Muscle of leg (tissue), 16 donors: ENCODE measurements at places on chromosomes 6 and 20. TPM values are rescaled to one million over a fixed set of nuclear protein-coding genes. Genes with fewer than 3 reads are reported as not detected.

DNA sequence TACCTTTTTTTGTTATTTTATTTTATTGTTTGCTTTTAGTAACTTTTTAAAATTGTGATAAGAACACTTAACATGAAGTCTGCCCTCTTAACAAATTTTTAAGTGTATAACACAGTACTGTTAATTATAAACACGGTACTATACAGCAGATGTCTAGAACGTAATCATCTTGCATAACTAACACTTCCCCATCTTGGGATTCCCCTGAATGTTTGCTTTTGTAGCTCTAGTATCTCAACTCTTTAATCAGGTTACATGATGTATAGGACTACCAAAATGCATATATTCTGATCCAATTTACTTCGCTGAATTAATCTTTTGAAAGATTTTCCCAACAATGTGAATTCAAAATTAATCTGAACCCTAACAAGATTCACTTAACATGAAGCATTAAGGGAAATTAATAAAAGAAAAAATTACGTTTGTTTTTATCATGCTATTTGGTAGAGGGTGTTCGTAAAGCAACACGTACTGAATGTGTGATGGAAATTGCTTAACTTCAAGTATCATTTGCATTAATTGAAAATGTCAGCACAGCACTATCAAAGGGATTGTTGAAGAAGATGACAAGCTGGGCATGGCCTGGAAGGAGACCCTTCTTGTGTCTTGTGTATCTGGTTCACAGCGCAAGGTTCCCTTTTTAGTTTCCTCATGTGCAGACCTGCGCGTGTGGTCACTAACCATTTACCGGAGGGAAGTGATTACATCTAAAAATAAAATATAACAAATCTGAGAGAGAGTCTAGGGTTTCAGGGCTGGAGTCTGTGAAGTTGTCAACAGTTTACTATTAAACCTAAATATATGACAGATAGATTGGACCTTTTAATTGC lies 15.2 kb downstream of the COL19A1 start:
- no peak for DNase-seq

DNA sequence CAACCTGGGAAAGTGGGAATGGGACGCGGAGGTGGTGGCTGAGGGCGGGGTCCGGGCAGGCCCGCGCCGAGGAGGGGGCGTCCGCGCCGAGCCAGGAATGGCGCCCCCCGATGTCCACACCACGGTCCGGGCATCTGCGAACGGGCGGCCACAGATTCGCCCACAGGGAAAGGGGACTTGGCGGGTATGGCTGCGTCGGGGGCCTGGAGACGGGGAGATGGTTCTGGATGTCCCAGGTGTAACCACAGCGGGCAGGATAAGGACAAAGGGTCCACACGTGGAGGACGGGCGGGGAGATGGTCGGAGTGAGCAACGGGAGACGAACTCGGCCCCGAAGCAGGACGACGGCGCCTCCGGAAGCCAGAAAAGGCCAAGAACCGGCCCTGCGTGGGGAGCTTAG lies 124.6 kb downstream of the WDR27 start:
- DNase-seq, result no peak

The BPIFB2 gene
- polyA plus RNA-seq, result not detected

GRCh38 chr6:72941751-72942150 lies 283.5 kb downstream of the KHDC1L start:
- DNase-seq, result no peak

The SNAP91 gene
- 2.0 TPM for polyA plus RNA-seq

The TMEM170B gene
- polyA plus RNA-seq, result 6.1 TPM

- no peak for DNase-seq
Observed at GRCh38 chr6:13776602-13777001, 37.8 kb downstream of the MCUR1 start.

DNA sequence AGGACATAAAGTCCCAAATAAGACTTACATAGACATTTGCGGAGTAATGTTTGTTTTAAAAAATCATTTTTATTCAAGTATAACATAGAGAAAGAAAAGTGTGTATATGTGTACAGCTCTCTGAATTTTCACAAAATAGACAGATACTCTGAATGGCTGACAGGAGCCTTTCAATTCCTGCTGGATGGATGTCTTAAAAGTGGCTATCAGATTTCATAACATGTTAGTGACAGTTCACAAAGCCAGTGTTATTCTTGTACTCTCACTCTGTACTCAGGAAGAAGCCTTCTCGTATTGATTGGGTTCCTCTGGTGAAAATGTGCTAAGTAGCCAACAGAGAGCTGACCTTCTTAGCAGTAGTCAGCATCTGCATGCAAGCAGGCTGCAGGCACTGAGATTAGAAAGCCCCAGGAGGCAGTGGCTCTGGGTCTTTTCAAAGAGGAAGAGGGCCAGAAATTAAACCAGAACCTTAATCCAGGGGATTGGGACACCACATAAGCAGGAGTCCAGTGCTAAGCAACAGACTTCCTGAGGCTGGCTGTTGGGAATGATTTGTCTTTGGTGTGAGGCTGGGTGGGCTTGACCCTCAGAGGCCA lies 19.7 kb downstream of the SLC17A4 start:
- no peak for DNase-seq

- DNase-seq, result no peak
Observed at GRCh38 chr20:18388860-18389259, 78.0 kb downstream of the DZANK1 start.

DNA sequence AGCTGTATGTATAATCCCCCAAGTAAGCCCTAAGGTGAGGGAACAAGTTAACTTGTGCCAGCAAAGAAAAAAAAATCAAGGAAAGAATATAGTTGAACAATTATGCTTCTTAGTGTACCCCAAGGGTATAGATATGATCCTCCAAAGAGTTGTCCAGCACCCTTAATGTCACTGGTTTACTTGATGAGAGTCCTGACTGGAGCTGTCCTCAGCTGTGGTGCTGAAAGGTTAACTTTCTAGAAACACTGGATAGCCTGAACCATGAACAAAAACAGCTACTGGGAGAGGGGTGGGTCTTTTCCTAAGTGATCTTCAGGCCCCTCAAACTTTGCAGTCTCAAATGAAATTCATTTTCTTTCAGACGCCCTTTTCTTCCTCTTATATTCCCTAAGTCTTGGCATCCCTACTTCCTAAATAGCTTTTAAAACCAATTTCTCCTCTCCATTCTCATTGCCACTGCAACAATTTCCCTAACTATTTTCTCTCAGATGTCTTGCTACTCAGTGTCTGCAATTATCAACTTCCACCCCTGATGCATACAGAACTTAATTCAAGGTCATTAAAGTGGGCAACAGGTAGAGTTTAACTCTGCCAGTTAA lies 83.5 kb upstream of the PROKR2 start:
- peak; percentile 27 for DNase-seq
